Frontal cortex (tissue), 4 donors: ENCODE measurements at places on chromosomes 16 and 17. TPM values are rescaled to one million over a fixed set of nuclear protein-coding genes. Genes with fewer than 3 reads are reported as not detected.

DNA sequence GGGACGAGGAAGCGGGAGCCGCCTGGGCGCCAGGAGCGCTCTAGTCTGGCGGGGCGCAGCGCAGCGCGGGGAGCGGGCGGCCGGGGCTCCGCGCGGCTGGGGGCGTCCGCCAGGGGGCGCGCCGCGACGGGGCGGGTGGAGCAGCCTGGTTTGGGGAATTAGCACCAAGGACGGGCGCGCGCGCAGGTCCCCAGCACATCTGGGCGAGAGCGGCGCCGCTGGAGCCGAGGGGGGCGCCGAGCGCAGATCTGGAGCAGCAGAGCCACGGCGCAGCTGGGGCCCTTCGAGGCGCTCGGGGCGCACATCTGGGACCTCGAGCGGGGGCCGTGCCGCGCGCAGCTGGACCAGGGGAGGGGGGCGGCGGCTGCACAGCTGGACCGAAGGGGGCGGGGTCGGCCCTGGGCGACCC, at the start of gene NXPH3:
TSS of gene NXPH3 (plus strand) at position 193 of the 409 bp plus-strand sequence. CDS start 349 bp downstream, outside the sequence.
- DNase-seq = peak; percentile 79

- no peak for DNase-seq
Measured at GRCh38 chr16:85297881-85298280, 185.6 kb upstream of the CIBAR2 start.

GRCh38 chr17:9259419-9259818, 238.1 kb downstream of the NTN1 start:
- DNase-seq = no peak

DNA sequence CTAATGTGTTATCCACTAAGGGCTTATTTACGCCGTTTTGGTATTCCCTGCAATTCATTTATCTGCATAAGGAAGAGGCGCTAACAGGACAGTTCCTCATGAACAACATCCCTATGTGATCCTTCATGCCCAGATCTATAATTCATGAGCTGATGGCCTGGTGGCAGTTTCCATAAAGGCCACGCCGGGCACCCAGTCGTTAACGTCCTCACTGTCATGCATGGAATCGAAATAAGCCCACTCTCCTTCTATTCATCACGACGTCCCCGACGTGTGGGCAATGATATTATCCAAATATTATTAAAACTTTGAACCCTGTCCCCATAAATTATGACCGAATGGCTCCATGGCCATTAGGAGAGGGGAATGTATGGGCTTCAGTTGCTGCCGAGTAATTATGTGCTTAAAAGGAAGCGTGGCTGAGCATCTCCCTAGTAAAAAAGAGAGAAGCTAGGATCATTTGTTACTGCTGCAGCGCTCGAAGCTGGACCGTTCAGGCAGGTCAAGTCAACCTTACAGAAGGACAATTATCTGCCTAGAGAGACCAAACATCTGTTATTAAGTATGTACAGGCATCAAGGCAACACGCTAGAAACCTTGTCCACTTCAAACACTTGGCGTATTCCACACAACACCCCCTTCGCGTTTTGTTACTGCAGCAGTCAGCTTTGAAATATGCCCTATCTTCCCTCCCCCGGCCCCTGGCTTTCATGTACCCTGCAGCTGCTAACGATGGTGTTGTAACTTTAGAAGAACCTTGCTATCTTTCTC, 94.0 kb upstream of the SALL1 start:
- DNase-seq = no peak

- no peak for DNase-seq
Measured at GRCh38 chr17:58308985-58309917, 19.3 kb downstream of the TSPOAP1 start.

GRCh38 chr17:43873091-43873490, 26.1 kb downstream of the CD300LG start:
- no peak for DNase-seq

- DNase-seq = no peak
Measured at GRCh38 chr16:77974883-77975282, 47.5 kb upstream of the CLEC3A start.

DNA sequence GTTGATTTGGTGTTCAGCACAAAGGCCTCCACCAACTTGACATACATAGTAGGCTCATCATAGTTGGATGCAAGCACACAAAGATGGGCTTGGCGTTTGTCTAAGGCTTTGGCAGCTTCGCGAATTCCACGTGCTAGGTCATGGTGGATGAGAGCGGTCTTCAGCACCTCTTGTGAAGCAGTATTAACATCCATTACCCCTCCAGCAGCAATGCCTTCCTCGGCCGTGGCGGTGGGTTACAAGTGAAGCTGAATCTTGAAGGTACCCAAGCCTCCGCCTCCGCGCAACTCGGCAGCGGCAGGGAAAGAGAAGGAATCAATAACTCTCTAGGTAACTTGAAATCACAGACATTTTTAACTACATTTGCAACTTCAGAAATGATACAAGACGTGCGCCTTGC, 1.1 kb upstream of the PELP1 start:
- DNase-seq = no peak

GRCh38 chr16:67442581-67443255, 11.8 kb downstream of the HSD11B2 start:
- no peak for DNase-seq

GRCh38 chr16:58859958-58860669, 126.0 kb upstream of the GOT2 start:
- DNase-seq = no peak

DNA sequence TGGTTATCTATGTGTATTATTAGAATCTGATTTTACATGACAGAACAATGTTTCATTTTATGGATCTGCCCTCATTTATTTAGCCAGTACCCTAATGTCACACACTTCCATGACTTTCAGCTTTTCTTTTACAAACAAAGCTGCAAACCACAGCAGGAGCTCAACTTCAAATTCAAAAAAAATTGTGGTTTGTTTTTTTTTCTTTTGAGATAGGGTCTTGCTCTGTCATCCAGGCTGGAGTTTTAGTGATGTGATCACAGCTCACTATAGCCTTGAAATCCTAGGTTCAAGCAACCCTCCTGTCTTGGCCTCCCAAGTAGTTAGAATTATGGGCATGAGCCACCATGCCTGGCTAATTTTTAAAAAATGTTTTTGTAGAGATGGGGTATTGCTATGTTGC, 8.2 kb upstream of the MPRIP start:
- DNase-seq = no peak

DNA sequence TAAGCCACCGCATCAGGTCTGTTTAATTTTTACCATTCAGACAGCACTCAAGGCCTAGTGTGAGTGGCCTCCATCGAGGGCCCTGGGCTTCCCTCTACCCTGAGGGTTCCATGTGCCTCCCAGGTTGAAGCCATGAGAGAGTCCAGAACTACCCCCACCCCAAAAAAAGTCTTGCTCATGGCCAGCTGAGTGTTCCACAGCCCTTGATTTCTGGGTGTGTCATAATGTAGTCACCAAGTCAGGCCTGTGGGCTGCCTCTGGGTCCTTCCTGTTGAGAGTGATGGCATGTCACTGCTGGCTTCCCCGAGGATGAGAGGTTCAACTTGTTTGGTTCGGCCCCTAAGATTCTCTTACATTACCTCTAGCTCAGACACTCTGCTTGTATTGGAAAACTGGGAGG, 100.6 kb downstream of the PITPNC1 start:
- DNase-seq = no peak

DNA sequence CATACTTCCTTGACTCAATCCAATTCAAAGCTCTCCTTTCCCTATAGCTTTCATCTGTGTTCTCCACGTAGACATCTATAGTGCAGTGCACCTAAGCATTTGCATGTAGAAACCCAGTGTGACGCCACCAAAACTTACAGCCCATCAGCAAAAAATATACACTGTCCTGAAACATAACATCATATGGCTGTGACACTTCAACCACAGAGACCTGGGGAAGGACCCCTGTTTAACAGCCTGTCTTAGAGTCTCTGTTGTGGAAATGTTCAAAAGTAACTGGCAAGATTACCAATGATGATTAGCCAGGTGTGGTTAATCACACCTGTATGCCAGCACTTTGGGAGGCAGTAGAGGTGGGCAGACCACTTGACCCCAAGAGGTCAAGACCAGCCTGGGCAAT, 22.2 kb downstream of the GSPT1 start:
- DNase-seq = no peak

DNA sequence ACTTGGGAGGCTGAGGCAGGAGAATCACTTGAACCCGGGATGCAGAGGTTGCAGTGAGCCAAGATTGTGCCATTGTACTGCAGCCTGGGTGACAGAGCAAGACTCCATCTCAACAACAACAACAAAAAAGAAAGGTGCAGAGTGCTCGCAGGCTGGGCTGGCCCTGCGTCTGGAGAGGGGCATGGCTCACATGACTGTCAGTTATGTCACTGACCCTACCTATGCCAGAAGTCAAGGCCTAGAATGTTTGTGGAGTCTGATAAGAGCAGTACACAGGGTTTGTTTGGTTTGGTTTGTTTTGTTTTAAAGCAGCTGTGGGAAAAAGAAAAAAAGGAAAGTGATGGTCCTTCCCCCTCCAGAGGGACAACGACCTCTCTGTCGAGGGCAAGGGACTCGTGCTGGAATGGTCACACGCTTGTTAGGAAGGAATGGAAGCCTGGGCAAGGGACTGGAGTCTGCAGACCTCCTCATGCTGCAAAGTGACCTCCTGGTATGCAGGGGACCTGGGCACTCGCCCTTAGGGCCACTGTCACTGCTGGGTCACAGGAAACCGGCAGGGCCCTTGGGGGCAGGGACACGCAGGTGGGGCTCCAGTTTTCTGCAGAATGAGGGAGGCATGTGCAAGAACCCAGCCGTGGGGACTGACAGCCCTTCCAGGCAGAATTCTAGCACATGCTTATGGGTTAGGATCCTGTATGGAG, 10.1 kb upstream of the OSGIN1 start:
- DNase-seq = no peak

DNA sequence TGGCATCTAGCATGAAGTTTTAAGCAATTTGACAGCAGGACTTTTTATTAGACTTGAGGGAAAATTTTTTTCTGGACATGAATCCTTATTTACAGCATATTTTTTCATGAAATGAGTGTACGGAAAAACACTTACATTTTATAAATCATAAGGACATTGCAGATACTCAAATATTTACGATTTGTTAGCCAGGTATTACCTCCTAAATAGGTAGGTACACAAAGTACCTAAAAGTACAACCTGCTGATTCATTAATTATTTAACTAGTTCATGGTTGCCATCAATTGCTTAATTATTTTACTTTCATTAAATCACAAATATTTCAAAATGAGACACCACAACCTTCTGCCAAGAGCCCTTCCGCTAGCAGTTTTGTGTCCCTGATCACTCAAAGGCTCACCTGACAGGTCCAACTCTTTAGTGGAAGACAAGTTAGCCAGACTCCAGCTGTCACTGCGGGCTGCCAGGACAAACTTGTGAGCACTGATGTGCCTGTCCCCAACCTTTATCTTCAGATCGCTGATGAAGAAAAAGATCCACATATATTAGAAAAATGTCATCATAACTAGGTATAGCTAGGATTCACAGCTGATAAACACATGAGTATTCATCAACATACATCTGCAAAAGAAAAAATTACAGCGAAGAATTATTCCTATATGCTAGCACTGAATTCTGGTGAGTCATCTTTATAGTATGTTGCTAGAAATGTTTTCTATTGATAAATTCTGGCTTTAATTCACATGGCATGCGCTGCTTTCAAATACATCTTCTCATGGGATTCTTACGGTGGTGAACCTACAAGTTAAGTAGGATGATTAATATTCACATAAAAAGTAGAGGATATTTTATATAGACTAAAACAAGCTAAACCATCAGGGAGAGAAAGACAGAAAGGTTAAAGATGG, 28.2 kb downstream of the ANKFY1 start:
- no peak for DNase-seq

DNA sequence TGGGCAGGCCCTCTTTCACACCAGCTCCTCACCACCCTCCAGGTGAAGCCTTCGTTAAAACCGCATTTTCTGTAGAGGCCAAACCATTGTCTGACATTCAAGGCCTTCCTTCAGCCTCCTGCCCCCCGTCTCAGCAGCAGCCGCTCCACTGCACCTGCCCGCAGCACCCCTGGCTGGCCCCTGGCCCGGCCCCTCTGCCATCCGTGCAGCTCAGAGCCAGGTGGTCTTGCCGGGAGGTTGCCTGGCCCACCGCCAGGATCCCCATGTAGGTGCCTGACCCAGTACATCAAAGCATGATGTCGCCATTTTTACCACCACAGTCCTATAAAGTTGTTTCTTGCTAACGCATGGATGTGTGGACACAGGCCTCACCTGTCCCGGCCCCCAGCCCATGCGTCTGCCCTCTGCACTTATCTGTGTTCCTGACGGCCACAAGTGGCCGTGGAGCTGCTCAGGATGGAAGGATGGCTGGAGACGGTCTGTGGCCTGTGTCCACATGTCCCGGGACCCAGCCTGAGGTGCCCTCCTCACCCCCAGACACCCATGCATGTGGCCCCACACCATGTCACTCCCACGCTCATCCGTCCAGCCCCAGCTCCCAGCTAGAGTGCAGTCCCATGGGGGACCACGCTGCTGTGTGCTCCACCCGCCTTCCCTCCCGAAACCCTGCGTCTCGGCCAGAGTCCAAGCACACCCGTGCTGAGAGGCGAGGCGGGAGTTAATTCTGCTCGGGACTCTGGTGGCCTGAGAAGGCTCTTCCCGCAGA, 89.3 kb upstream of the CHMP6 start:
- no peak for DNase-seq

DNA sequence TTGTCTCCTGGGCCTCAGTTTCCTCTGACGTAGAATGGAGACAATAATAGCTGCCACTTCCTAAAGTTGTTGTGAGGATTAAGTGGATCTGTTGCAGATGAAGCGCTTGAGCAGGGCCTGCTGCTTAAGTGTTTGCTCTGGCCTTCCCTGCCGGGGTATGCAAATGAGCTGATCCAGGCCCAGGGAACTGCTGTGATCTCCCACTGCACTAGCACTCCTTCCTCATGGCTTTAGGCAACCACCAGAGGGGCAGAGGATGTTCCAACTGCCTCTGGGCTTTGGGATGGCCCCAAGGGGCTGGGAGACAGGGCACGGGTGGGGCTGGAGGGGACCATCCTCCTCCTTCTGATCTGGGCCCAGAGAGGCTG, 6.2 kb downstream of the SBK1 start:
- DNase-seq = no peak

DNA sequence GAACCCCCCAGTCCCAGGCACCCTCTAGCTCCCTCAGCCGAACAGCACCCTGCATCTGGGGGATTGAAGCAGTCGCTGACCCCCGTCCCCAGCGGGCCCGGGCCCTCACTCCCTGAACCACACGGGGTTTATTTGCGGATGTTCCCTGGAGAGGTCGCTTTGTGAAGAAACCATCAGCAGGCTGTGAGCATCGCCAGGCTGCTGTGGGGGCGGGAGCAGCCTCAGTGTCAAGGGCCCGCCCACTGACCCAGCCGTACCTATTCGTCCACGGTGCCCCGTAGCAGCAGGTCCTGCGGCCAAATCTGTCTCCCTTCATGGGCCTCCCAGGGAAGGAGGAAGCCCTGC, 6.4 kb upstream of the RAB40C start:
- no peak for DNase-seq

Gene CNTD1
- total RNA-seq = 0.82 TPM

Gene SALL1
- 5.3 TPM for total RNA-seq

Gene NME2
- 202 TPM for total RNA-seq

Gene MT1F
- 1.2 TPM for total RNA-seq

Gene NOD2
- total RNA-seq = under 0.01 TPM

Gene RASL10B
- 6.9 TPM for total RNA-seq

Gene ZP2
- total RNA-seq = not detected

Gene ABCC12
- 0.41 TPM for total RNA-seq

Gene PRPSAP1
- 52.2 TPM for total RNA-seq

Gene HBQ1
- total RNA-seq = 6.9 TPM

Gene TMEM235
- total RNA-seq = not detected
